ENCODE measurements at places on chromosomes 11 and 22. TPM values are rescaled to one million over a fixed set of nuclear protein-coding genes. Genes with fewer than 3 reads are reported as not detected.

TRIM34 gene
- total RNA-seq: 6.7 TPM

POU2AF2 gene
- total RNA-seq: not detected

RTN4RL2 gene
- total RNA-seq: 0.83 TPM

TRIM29 gene
- total RNA-seq: not detected

CWC15 gene
- 72.0 TPM for total RNA-seq

OR8B8 gene
- not detected for total RNA-seq

OR5B21 gene
- not detected for total RNA-seq

LUZP2 gene
- total RNA-seq: 0.07 TPM

OR52N4 gene
- total RNA-seq: not detected

NXPE2 gene
- total RNA-seq: not detected

ZC3H7B gene
- total RNA-seq: 95.9 TPM

KLHDC7B gene
- total RNA-seq: not detected

OR51A7 gene
- not detected for total RNA-seq

IL17REL gene
- total RNA-seq: 0.15 TPM

C22orf31 gene
- total RNA-seq: not detected

All from endothelial cell of umbilical vein (primary cell).